ENCODE measurements at places on chromosomes 7 and 10.

GRCh38 chr10:107083388-107084009 lies 81.0 kb downstream of the SORCS1 start:
- DNase-seq = no peak

- DNase-seq = no peak
Measured at GRCh38 chr7:28169230-28169629, 11.4 kb downstream of the JAZF1 start.

DNA sequence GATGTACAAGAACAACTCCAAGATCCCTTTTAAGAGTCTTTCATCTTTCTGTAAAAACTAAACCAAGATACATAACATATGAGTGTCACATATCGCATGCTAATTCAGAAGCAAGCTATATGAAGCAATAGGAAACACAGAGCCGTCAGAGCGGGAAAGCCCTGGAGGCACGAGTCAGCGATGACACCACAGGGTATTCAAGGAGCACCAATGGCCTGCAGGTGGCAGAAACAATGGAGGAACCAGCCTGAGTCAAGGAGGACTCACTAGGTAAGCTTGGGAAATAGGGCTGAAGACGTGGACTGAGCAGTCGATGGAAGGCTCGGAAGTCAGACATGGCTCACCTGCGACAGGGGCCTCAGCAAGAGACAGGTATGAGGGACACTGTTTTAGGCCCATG lies 214.4 kb downstream of the FAM107B start:
- DNase-seq = peak; percentile 39

DNA sequence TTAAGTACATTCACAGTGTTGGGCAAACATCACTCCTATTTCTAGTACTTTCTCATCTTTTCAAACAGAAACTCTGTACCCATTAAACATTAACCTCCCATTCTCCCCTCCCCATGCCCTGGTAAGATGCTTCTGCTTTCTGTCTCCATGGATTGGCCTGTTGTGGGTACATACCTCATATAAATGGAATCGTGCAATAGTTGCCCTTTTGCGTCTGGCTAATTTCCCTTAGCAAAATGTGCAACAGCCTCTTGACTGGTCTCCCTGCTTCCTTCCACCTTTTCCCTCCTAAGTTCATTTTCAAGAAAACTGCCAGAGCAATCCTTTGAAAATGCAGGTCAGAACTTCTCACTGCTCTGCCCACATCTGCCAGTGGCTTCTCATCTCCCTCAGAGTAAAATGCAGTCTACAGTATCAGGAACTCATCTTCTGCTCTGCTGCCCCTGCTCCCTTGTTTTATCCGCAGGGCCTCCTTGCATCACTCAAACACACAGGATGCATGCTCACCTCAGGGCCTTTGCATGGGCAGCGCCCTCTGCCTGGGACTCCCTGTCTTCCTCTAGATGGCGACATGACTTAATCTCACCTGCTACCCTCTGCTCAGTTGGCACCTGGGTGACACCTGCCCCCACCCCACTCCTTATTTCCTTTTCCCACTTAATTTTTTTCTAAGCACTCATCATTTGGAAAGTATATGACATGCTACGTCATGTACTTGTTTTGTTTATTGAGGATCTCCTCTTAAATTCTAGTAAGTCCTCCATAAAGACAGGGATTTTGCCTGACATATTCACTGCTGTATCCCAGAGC lies 44.3 kb upstream of the ECHDC3 start:
- DNase-seq = no peak

DNA sequence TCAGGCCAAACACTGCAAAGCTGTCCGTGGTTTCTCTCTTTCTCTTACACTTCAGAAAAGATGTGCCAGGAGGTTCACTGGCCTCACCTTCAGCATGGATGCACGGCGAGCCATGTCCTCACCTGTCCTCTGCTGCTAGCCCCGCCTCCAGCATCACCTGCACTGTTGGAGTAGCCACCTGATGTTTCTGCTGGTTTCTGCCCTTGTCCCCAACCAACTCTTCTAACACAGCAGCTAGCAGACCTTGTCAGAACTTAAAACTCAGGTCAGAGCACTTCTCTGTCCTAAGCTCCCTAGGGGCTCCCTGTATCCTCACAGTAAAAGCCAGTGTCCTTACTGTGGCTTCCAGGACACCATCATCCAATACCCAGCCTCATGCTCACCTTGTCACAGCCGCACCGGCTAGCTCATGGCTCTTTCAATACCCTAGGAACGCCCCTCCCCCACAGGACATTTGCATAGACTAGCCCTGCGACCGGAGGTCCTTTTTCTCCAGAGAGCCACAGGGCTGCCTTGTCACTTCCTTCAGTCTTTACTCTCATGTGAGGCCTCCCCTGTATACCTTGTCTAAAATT lies 15.2 kb downstream of the PALD1 start:
- no peak for DNase-seq

DNA sequence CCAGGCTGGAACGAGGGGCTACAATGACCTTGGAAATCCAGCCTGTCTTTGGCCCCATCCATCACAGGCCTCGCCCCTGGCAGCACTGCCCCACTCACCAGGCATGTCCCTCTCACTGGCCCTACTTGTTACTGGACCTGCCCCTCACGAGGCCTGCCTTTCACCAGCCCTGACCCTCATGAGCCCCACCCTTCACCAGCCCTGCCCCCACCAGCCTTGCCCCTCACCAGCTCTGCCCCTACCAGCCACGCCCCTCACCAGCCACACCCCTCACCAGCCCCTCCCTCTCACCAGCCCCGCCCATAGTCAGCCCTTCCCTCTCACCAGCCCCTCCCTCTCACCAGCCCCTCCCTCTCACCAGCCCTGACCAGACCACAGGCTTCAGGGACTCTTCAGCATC lies 57.8 kb downstream of the COL26A1 start:
- DNase-seq = no peak

- DNase-seq = no peak
Measured at GRCh38 chr10:60973086-60973485, 29.1 kb upstream of the RHOBTB1 start.

DNA sequence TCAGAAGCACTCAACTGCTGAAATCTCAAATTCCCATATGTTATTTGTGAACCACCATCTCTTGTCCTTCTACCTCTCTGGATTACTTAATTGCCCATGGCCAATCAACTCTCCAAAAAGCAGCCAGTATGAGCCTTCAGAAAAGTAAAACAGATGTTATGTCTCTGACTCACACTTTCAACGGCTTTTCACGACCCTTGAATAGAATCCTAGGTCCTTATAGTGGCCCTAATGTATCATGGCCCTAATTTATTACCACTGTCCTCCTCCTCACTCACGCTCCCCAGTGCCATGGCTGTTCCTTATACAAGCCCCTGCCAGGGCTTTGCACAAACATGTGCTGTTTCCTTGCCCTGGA lies 20.0 kb downstream of the ZNF438 start:
- DNase-seq = no peak

- no peak for DNase-seq
Measured at GRCh38 chr10:22042557-22043326, 39.2 kb upstream of the DNAJC1 start.

DNA sequence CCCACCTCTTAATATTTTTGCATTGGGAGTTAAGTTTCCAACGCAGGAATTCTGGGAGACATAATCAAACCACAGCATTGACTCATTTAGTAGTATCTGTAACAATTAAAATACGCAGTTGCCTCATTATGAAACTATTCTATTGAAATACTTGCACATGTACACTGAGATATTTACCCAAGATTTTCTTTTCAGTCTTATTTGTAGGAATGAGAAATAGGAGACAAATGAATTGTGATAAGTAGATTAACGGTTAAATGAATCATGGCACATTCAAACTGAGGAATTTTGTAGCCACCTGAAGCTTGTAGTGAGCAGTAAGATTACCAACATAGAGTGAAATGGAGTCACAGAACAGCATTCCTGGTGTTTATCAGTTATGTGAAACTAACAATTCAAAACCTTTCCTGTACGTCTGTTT lies 18.1 kb downstream of the RP9 start:
- DNase-seq = no peak

GRCh38 chr7:85509476-85509875 lies 322.6 kb upstream of the SEMA3D start:
- no peak for DNase-seq

GRCh38 chr7:128053023-128053422 lies 21.8 kb upstream of the LRRC4 start:
- DNase-seq = no peak

GRCh38 chr7:18580950-18581349 lies 85.4 kb downstream of the HDAC9 start:
- DNase-seq = no peak

DNA sequence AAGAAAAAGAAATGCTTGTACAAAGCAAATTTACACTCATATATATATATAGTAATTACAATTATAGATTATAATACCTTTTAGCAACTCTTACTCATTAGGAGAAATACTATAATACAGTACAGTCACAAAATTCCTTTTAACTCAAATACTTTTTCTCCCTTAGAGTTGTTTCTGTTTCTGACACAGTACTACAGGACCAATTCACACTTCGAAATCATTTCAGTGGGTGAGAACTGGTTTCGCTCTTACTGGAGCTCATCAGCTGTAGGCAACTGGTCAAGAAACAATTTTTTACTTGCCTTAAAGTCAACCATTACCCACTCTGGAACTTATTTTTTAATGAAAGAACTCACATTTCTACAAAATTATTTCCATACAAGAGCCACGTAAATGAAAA lies 6.0 kb downstream of the CCDC186 start:
- DNase-seq = no peak

DNA sequence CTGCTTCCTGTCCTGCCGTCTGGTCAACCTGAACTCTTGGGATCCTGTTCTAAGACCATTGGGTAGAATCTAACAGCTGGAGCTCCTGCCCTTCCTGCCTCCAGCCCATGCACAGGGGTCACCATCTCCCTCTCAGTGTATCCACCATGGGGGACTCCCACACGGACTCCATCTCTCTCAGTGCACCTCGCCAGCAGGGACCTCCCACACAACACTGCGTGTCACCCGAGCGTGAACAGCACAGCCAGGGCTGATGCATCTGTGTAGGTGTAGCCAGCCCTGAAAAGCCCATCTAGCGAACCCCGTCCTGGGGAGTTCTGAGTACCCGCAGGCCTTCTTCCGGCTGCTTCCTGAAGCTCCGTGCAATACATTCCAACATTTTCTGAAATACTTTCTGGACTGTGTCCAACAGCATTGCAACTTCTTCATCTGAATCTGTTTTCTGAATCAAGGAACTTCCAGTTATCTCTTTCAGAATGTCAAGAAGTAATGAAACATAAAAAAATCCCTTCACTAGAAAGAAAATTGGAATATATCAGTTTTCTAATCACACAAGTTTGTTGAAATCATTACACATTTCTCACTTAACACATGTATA lies 52.5 kb downstream of the NCAPG2 start:
- DNase-seq = no peak

DNA sequence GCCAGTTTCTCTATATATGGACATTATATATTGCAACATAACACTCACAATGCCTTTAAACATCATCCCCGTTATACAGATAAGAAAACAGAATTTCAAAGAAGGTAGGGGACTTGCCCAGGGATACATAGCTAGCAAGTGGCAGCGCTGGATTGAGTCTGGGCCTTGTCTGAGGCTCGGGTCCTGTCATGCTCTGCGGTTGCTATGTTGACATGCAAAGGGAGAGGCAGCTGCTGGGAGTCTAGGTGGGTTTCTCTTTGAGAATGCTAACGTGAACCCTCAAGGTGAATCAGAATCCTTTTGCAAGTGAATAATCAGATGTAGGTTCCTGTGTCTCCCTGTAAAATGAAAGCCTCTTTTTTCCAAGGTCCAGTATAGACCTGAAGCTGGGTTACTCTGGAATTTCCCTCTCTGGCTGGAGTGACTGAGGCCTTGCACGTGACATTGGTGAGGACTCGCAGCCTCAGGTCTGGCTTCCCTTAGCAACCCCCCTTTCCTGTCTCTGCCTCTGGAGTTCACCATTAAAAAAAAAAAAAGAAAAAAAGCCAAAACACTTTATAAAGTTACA lies 38.9 kb downstream of the TCF7L2 start:
- DNase-seq = no peak

DNA sequence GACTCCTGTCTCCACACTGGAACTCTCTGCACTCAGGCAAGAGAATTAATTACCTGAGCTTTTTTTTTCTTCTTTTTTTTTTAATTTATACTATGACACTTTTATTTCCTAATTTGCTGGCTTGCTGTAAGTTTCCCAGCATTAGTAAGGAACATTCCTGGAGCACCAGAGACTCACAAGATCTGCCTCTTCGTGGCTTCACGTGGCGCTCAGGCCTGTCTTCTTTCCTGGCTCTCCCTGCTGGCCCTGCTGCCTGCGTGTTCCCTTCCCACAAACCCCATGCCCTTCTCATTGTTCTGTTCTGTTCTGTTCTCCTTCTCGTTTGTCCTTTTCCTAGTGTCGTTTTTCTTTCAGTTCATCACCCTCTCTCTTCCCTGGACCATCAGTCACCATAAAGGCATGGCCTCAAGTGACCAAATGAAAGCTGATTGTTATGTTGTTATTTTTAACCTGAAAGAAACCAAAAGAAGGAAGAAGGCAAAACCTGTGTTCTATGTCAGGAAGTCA lies 591.6 kb upstream of the PFKP start:
- no peak for DNase-seq

DNA sequence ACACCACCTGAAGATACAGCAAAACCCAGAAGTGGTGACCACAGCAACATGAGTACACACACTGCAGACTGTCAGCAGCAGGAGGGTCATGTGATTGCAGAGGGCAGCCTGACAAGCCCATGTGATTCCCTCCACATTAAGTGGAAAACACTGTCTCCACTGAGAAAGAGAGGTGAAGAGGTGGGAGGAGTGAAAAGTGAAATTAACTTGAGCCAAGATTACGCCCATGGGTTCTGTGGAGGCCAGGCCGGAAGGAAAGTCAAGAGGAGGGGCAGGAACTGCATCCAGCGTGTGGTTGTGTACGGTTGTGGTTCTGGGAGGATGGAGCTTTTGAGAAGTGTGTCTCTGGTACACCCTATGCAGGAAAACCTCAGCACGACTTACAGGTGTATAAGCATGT lies 138.5 kb downstream of the PLXNA4 start:
- DNase-seq = no peak

DNA sequence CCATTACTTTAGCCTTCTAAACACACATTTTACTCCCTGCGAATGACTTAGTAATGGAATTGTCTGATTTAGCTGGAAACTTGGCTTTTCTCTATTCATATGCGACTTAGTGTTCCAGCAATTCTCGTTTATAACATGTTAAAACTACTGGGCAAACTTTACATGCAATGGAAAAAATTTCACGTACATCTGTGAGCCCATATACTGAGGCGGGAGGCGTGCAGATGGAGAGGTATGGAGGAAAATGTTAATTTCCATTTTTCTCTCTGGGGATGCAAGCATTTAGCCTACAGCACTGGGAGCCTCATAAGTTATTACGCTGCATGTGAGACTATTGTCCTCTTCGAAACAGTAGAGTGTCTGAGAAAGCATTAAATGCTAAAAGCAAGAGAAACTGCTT lies 591.5 kb upstream of the ANKRD30A start:
- DNase-seq = no peak

GRCh38 chr7:42269161-42269560 lies 32.2 kb upstream of the GLI3 start:
- no peak for DNase-seq

DNA sequence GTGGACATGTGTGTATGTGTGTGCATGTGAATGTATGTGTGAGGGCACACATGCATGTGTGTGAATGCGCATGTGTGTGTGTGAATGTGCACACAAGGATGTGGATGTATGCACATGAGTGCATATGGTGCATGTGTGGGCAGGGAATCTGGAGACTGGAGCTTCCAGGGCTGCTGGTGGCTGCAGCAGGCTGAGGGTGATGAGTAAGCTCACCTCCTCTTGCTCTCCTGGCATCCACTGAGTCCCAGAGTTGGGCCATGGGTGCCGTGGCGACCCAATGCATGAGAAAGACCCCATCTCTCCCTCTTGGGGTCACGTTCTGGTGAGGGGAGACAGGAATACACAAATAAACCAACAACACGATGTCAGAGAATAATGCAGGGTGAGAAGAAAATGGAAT lies 33.3 kb upstream of the COL13A1 start:
- DNase-seq = no peak
